Fibroblast of skin of right biceps (primary cell): ENCODE measurements at places on chromosomes 2 and 18.

GRCh38 chr2:235447210-235447609 is 46.6 kb upstream of the AGAP1 start:
- DNase-seq = peak; percentile 62

- no peak for DNase-seq
These were observed 163.7 kb downstream of the GALNT14 start for GRCh38 chr2:30974554-30974953.

DNA sequence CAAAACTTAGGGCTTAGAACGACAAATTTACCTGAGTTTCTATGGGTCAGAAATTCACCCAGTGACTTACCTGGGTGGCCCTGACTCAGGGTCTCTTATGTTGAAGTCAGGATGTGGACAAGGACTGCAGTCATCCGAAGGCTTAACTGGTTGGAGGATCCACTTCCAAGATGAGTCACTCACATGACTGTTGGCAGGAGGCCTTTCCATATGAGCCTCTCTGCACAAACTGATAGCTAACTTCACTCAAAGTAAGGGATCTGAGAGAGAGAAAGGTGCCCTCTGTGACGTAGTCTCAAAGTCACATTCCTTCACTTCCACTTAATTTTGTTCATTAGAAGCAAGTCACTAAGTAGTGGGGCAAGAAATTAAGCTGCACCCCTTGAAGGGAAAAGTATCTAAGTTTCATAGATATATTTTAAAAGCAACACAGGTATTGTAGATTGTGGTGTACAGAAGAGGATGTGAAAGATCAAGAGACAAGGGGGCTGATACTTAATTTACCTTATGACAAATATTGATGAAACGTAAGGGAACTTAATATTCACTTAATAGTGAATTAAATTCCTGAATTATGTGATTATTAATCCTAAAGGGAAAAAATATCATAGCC is 48.4 kb downstream of the TANK start:
- DNase-seq = peak; percentile 82

DNA sequence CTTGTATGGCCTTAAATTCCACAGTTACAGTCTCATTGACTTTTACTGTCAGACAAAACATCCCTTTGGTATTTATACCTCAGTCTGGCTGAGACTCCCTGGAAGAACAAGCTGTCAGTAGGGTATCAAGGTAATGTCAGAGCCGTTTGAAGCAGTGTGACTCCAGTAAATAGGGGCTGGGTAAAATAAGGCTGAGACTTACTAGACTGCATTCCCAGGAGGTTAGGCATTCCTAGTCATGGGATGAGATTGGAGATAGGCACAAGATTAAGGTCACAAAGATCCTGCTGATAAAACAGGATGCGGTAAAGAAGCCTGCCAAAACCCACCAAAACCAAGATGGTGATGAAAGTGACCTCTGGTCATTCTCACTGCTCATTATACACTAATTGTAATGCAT is 219.5 kb upstream of the SKOR2 start:
- DNase-seq = no peak

DNA sequence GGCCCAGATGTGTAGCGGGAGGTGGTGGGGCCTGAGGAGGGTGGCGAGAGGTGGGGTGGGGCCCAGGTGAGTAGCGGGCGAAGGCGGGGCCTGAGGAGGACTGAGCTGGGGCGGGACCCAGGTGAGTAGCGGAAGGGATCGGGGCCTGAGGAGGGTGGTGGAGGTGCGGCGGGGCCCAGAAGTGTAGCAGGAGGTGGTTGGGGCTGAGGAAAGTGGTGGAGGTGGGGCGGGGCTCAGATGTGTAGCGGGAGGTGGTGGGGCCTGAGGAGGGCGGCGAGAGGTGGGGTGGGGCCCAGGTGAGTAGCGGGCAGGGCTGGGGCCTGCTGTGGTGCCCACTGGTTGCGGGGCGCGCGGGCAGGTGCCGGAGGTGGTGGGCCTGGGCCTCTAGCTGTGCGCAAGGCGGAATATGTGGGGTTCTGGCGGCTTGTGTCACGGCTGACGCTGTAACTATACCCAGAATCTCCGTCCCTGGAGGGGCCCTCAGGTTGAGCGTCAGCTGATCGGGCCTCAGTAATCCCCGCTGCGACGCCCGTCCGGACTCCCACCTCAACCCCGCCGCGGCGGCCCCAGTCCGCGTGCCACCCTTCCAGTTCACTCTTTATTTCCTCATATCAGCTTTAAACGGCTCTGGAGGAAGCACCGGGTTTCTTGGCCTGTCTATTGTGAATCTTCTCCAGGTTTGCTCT is 866 bp upstream of the SF3B6 start:
- peak; percentile 11 for DNase-seq

DNA sequence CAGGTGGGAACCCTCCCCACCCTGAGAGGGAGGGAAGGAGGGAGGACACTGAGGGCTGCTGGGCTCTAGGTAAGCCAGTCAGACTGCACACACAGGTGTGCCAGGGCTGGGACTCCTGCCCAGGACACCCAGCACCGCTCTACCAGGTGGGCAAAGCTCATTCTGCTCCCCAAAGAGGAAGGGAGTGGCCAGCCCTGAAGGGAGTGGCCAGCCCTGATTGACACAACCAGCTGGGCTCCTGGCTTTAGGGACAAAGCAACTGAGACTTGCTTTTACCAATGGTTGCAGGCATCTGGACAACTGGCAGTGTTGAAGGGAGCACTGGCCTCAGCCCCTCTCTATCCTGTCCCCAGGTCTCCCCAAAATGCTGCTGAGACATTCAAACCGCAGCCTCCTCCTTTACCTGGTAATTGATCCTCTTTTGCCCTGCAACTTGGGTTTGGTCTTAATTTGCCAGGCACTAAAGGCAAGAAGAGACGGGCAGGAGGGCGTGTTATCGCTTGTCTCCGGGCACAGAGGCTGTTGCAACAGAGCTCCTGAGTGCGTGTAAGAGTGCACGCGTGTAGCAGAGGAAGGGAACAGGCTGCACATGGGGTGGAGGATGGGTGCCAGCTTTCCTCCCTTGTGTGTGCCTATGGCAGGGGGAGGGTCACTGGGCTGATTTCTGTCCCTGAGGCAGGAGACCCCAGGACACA is 14.5 kb upstream of the FOSL2 start:
- DNase-seq = no peak

- DNase-seq = no peak
These were observed 16.3 kb downstream of the CDC42EP3 start for GRCh38 chr2:37654932-37655841.

DNA sequence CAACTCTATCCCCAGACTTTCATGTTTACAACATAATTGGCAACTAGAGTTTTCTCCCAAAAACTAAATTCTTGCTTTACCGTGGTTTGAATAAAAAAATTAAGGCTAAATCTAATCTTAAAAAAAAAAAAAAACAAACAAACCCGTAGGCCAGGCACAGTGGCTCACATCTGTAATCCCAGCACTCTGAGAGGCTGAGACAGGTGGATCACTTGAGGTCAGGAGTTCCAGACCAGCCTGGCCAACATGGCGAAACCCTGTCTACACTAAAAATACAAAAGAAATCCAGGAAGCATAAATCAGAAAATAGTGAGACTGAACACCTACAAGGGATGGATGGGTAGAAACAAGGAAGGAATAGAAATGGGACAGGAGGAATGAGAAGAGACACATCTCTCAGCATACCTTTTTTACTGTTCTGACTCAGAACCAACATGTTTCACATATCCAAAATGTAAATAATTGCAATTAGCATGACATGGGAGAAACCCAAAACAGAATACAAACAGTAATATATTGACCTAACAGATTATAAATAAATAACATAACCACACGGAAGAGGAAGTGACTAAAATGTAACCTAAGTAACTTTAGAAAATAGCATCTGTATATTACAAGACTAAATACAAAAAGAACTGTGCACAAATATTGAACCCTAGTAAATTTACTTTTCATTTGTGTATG is 17.5 kb downstream of the MGAT4A start:
- no peak for DNase-seq

- no peak for DNase-seq
These were observed 41.6 kb downstream of the LAMA3 start for GRCh38 chr18:23730857-23731256.
